ENCODE measurements at places on chromosomes 16 and 17.
A peak's percentile ranks its signal among the peaks of the same experiment; 100 is the strongest.

DNA sequence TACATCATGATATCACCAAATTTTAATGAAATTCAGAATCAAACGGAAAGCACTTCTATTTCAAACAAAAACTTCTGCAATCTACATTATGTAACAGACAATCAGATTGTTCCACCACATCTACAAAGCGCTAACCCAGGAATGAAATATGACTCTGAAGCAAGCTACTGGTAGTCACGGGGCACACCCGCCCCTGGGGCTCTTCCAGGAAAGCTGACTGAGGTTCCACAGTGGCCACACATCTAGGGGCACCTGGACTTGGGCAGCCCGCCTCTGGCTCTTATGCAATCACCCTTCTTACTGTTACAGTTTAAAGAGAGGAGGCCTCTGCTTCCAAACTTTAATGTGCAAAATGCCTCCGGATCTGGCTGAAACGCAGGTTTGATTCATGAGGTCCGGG is 27.5 kb downstream of the ZCCHC14 start:
- DNase-seq, result peak; percentile 43
- 0 out of 2 replicates have a peak, but pooled peaks cover 3% of the 10 kb centered on the region for H3K36me3 ChIP-seq
- no peaks in the 10 kb centered on the region for H3K27me3 ChIP-seq

GRCh38 chr17:45977976-45978626 is 20.9 kb upstream of the STH start:
- H3K4me1 ChIP-seq, result no peaks in the 10 kb centered on the region
- H3K4me3 ChIP-seq, result no peak overlapping the region
- DNase-seq, result no peak
- H3K27me3 ChIP-seq, result peaks cover 36% of the 10 kb centered on the region
- H3K27ac ChIP-seq, result no peak overlapping the region

- no peaks in the 10 kb centered on the region for H3K27me3 ChIP-seq
- DNase-seq, result no peak
- peaks cover 3% of the 10 kb centered on the region for H3K36me3 ChIP-seq
- H3K27ac ChIP-seq, result no peak overlapping the region
Observed at GRCh38 chr16:85069171-85069570, 41.6 kb downstream of the KIAA0513 start.

- H3K36me3 ChIP-seq, result peaks cover 88% of the 10 kb centered on the region
- no peaks in the 10 kb centered on the region for H3K27me3 ChIP-seq
- no peak overlapping the region for H3K4me3 ChIP-seq
- no peak for DNase-seq
- no peak overlapping the region for H3K27ac ChIP-seq
Observed at GRCh38 chr16:53285236-53285635, 149.0 kb upstream of the RBL2 start.

GRCh38 chr16:87178977-87179376 is 138.2 kb downstream of the C16orf95 start:
- no peaks in the 10 kb centered on the region for H3K27me3 ChIP-seq
- DNase-seq, result peak; percentile 68
- H3K4me3 ChIP-seq, result no peak overlapping the region
- peak overlapping the region; percentile 71 for H3K27ac ChIP-seq
- peaks cover 48% of the 10 kb centered on the region for H3K4me1 ChIP-seq

Measured in SJSA1 (cell line).